ENCODE measurements at places on chromosomes 6 and 20.
A peak's percentile ranks its signal among the peaks of the same experiment; 100 is the strongest.

DNA sequence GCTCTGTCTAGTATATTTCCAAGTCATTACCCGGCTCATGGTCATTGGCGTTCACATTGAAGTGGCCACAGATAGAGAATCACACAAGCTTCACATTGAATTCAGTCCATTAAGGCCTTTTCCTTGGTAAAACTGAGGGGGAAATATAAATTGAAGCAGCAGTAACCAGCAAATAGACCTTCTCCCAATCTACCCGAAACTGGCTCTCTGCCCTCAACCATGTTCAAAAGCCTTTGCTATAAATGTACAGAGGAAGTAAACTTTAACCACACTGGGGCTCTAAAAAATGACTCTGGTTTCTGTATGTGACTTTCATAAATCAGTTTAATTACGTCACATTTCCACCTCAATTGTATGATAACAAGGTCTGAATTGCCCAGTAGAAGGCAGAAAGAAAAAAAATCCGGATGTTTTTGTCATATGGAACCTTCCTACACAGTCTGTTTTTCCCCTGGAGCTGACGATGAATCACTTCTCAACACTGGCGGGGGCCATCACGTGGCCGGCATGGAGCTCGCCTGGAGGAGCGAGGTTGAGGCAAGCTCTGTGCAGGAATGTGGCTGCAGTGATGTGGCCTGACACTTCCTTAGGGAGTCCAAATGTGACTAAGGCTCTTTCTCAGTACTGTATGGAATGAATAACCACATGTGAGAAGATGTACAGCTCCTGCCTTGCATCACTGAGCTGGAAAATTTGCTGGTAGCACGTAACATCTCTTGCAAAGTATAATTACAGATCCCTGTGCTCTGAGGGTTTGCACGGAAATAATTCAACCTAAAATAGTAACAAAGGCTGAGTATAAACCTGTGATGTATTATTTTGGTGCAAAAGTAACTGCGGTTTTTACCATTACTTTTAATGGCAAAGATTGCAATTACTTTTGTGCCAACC is 58.6 kb upstream of the SNX9 start:
- DNase-seq, result peak; percentile 94

DNA sequence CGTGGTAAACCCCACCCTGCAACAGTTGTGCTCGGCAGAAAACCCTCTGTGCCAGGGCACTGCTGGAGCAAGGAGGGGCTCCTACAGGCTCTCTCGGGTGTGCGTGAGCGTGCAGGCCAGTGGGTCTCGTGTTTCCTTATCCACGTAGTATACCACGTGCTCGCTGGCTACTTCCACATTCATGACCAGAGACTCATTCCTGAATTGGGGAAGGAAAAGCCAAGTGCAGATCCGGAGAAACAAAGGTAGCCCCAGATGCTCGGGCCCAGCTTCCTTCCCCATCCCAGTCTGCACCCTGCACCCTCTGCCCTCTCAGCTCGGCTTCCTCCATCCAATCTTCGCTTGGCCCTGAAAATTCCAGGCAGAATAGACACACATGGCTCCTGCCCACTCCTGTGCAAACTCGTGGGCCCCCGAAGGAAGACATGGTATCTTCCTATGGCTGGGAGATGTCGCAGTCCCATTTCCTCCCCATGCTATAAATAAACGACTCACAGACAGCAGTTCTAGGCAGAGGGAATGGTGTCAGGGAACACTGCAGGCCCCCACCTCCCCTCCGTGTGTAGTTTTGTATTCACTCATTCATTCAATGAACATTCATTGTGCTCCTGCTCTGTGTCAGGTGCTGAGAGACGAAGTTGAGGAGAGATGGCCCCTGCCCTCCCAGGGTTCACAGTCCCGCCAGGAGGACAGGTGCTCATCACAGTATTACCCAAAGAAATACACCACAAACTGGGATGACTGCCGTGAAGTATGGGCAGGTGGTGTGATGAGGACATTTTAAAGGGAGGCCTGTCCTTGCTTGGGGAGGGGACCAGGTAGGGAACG is 29.6 kb downstream of the NPEPL1 start:
- no peak for DNase-seq

DNA sequence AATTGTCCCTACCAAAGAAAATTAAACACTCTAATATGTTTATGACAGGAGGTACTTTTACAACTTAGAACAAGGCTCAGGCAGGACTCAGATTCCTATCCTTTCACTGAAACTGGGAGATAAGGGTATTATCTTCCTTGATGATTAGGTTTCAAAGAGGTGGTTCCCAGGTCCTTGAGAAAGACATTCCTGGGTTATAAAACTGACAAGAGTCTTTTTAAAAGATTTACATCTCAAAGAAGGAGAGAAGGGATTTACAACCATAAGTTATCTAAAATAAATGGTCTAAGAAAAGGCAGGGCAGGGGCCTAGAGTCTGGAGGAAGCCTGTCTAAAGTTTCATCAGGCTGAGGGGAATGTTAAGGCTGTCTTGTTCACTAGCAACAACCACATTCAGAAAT is 1492.5 kb downstream of the HACE1 start:
- no peak for DNase-seq

GRCh38 chr6:93915961-93916360 is 496.6 kb upstream of the EPHA7 start:
- no peak for DNase-seq

DNA sequence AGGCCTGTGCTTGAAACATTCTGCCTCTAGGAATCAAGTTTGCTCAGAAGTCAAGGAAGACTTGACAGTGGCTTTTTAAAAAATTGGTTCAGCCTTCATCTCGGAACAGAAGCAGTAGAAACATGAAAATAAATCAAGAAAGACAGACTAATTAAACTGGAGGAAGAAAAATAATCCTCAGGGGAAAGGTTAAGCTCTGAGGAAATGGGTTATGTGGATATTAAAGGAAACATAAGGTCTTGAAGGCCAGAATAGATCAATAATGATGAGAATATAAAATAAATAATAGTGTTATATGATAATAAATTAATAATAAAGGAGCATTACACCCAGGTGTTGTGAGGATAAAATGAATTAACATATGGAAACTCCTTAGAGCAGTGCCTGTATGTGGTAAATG is 121.7 kb downstream of the GPR63 start:
- DNase-seq, result no peak

DNA sequence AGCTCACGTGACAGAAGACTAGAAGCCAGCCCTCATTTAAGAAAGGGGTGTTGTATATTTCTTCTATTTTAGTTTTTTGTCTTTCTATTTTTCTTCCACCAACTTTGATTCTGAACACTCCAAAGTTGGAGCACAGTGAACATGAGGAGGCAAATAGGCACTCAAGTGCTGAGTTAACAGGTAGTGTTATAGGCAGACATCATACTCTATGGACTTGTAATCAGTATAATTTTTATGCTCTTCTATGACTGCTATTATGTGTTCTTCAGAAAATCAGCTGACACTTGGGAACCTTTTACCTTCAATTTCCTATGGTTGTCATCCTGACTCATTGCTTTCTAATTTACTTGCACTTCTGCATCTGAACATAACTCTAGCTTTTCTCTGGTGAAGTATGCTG is 396.3 kb upstream of the EYS start:
- no peak for DNase-seq

DNA sequence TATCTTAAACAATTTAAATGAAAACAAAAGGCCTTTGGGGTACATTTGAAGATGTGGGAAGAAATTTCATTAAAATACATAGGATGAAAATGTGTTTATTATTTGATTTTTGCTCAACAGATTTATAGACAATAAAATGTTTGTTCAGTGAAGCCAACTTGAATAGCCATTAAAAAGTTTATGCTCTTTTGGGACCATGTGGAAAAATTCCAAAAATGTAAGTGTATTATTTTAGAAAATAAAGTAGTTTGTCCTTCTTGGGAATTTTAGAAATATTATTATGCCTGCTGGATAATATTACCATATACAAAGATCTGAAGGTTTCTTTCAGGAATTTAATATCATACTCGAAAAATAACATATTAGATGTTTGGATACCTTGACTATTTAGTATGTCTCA is 131.3 kb downstream of the EPM2A start:
- DNase-seq, result no peak

DNA sequence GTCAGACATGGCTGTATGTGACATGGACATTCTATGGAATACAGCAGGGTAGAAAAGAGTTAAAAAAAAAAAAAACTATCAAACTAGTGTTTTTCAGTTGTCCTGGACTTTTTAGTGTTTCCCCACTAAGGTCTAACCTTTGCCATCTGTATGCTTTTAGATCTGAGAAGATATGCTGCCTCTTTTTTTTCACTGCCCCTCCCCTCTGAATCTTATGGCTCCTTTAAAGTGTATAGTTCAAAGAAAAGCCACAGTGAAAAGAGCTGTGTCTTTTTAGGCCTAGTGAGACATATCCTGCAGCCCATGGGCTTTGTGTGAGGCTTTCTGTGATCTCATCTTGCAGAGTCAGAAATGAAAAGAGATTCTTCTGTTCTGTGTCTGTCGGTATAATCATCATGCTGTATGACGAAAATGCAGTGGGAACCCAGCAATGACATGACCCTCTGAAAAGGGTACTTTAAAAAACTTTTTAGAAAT is 29.3 kb downstream of the ADGRG6 start:
- no peak for DNase-seq

DNA sequence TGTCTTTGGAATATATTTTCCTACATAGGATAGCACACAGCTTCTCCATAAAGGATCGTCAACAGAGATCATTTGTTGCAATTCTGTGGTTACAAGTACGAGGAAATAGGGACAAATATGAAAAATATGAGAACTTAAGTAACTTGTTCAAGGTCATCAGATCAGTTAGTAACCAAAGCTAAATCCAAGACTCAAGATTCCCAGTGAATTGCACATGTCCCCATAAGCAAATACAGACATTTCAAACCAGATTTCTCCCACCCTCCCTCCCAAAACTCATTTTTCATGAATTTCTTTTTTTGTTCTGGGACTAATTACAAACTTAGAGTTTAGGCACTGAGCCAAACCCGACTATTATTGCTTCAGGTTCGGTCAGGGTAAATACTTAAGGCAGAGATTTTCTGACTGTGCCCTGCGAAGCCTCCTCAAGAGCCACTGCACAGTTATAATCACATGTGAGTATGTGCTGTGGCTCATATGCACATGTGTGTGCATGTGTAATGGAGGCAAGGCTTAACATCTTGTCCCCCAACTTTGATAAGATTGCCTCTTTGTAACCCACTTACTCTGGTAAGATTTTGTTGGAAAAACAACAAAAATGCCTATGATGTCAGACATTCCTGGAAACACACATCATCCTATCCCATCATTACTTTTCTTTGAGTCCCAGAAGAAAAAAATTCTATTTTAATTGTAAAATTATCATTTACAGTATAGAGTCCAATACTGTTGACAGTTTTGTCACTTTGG is 216.2 kb downstream of the CD83 start:
- DNase-seq, result peak; percentile 33

DNA sequence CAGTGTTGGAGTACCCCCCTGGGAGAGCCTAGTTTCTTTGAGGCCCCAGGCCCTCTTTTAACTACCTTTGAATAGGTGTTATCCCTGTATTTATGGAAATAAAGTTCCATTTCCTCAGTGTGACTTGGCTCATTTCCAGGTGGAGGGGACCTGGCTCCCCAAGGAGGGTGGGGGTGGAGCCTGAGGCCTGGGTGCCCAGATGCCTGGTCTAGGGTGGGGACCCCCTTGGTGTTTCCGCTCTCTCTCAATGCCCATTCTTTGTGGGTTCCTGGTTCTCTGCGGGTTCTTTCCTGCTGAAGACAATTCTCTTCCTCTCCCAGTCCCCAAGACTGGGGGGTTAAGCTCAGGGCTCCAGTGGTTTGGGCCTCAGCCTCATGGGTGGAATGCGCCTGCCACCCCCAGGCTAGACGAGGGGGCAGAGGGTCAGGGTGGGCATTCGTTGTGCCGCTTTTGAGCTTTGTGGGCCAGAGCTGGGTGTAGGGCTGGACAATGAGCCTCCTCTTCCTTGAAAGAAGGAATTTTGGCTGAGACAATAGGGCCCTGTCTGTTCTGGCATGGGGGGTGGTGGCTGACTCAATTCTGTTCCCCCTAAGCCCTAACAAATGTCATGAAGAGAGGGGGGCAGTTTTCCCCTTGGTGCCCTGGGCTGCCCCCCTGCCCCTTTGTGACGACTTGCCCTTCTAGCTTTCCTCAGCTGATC is 686 bp upstream of the EGFL8 start:
- DNase-seq, result no peak

DNA sequence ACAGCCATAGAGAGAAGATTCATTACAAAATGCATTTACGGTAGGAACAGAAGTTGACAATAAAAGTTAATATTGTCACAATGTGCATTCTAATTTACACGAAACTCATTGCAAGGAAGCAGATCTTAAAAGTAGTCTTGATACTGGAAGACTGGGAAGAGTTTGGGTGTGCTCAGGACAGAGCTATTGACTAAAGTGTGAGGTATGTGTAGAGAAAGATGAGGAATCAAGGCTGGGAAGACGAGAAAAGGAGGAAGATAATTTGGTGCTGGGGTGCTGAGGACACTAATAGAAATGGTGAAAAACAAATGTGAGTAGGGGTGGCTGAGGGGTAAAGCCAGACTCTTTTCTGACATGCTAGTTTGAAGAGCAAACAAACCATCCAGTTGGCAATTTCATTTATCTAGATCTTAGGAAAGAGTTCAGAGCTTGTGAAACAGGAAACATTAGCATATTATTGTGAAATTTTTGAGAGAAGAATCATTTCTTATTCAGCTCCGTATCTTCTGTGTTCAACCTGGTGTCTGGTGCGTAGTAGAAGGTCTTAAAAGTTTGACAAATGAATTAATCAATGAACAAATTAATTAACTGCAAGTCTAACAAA is 72.7 kb downstream of the ELOVL4 start:
- no peak for DNase-seq

DNA sequence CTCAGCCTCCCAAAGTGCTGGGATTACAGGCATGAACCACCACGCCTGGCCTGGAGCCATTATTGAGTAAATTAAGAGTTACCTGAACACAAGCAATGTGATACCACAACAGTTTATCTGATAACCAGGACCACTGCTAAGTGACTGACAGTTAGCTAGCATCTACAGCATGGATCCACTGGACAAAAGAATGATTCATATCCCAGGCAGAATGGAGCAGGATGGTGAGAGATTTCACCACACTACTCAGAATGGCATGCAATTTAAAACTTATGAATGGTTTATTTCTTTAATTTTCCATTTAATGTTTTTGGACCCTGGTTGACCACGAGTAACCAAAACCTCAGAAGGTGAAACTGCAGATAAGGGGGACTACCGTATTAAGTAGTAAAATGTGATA is 48.6 kb downstream of the RALGAPA2 start:
- no peak for DNase-seq

DNA sequence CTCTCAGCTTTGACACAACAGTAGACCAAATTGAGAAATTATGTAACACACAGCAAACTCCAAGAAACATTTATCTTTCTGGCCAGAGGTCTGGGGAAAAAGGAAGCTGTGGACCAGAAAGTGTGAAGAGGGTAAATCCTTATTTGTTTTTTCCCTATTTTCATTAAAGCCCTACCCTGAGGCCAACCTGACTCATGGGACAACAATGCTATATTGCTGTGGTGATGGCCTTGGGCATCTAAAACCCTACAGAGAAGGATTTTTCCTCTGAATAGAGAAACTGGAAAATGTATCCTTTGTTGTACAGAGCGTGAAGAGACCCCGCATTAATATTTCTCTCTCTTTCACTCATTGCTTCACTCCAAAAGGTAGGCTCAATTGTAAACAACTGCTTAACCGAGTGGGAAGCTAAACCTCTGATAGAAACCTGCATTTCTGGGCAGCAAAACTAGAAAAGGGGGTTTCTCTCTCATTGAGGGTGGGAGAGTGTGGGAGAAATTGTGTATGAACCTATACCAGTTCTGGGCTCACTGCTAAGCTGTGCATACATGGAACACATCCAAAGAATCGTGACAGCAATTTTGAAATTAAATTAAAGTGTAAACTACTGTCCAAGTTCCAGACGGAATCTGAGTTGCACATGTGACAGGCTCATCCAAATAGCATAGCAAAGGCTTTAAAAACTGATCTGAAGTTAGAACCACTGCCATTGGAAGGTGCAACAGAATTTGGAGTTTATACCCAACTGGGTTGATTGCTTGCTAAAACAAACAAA is 175.5 kb downstream of the CLVS2 start:
- DNase-seq, result no peak

Measured in HS-27A (cell line).